ENCODE measurements at places on chromosomes 5 and 9.

- no peak for DNase-seq
Observed at GRCh38 chr5:179275941-179276837, 69.1 kb downstream of the ADAMTS2 start.

DNA sequence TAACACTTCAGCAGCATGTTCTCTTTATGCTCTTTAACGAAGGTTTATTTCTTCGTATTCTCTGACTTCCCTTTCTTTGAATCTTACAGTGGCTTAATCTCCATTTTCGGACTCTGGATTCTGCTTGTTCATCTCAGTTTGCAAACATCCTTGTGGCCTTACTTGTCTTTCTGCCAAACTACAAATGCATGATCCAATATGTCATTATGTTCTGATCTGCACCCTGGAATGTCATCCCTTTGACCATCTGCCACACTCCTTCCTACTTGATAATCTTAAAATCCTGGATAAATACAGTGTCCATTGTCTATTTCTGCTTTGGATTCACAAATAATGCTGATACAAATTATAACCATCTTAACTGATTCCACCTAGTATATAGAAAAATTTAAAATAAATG is 499.2 kb downstream of the CDH18 start:
- no peak for DNase-seq

- DNase-seq = no peak
Observed at GRCh38 chr9:27440888-27441740, 83.0 kb upstream of the IFNK start.

DNA sequence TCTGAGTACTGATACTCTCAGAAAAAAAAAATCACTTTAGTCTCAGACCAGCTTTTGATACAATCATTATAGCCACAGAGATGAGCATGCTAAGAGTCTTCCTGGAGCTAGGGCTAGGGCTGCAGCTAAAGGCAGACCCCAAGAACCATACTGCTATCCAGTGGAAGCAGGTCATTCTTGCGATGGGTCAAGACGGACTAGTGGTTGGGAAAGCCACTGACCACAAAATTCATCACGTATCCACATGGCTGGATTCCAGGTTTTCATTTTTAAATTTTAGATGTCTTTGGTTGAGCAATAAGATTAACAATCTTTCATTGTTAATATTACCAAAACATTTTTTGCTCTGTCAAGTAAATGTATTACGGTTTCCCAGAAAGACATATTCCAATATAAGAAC is 598.1 kb downstream of the DNAH5 start:
- no peak for DNase-seq

GRCh38 chr9:109886617-109887016 is 106.6 kb downstream of the PALM2AKAP2 start:
- DNase-seq = no peak

- DNase-seq = no peak
Observed at GRCh38 chr5:8953016-8953415, 592.9 kb downstream of the SEMA5A start.

DNA sequence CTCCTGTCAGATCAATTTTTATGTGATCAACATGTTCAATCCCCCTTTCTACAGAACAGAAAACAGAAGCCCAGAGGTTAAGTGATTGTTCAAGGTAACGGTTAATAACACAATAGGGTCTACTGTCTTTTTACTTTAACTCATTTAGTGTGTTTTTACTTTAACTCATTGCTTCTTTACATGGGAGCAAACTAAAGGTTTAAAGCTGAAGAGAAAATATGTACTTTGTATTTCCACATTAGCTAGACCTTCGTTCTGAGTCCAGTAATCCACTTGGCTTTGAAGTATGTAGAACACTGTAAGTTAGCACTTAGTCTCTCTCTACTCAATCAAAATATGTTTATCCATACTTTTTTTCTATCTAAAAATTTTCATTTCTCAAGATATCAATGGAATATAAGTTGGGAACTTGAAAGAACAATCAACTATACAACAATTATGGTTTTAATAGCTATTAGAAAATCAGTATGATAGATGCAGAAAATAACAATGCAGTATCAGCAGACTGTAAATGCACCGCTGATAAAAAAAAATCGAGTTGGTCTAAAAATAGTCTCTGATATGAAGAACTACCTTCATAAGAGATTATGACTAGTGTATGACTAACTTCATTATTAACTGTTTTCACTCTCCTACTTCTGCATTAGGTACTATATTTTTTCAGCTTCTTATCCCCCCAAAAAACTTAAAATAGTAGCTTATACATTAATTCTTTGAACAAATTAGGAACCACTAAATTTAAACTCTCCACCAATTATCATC is 20.6 kb downstream of the PGGT1B start:
- no peak for DNase-seq

DNA sequence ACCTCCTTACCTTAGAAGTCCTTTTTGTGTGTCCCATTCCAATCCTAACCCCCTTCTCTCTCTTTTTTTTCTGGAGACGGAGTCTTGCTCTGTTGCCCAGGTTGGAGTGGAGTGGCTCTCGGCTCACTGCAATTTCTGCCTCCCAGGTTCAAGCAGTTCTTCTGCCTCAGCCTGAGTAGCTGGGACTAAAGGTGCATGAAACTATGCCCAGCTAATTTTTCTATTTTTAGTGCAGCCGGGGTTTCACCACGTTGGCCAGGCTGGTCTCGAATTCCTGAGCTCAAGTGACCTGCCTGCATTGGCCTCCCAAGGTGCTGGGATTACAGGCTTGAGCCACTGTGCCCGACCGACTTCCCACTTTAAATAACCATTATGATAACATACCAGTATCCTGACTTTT is 17.5 kb downstream of the TMEM38B start:
- no peak for DNase-seq

DNA sequence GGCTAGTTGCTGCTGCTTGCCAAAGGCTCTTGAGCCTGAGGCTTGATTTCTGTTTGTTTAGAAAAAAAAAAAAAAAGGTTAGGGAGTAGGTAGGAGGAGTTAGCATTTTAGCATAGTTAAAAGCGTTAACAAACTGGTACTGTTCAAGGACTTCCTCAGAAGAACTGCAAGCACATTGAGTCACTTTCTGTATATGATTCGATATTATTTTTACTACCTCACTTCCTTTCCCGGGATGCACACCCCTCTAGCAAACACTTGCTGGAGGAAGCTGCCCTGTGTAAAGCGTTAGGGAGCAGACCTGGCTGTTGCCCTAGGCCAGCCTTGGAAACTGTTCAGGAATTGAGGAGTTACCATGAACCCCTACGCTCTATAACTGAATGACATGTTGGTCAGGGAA is 15.7 kb upstream of the CEP120 start:
- no peak for DNase-seq

DNA sequence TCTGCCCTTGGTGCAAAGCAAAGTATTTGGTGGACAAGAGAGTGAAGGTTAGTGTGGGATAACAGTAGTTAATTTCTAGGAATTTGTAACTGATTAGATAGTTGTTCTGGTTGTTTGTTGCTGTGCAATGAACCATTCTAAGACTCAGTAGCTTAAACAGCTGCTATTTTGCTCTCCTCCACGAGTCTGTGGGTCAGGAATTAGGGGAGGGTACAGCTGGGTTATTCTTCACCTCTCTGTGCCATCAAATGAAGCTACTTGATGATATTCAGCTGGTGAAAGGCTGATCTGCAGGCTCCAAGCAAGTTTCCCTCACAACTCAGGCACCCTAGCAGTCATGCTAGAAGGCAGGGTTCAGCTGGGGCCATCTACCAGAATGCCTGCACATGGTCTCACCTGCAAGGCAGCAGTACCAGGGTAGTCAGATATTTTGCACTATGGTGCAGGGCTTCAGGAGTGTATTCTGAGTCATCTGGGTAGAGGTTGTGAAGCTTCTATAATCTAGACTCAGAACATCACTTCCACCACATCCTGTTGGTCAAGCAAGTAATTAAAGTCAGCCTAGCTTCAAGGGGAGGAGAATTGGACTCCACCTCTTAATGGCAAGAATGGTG is 159.5 kb upstream of the SLC28A3 start:
- DNase-seq = peak; percentile 17

DNA sequence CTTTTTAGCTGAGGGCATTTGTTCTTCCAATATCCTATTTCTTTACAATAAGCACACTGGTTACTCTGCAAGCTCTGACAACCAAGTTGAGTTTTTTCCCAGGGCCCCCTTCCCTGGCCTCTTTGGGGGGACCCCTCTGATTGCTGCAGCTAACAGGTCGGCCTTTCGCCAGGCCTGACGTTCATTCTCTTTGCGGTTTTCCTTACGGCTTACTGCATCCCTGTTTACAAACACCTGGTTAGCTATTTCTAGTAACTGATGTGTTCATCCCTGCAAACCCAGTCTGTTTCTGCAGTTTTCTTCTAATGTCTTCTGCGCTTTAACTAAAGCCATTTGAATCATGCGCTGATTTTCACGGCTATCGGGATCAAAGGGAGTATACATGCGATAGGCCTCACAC is 37.5 kb upstream of the PPP1R26 start:
- DNase-seq = no peak

GRCh38 chr9:68690088-68690487 is 15.0 kb upstream of the PIP5K1B start:
- no peak for DNase-seq
